Cortex of kidney (tissue), 1 donor: ENCODE measurements at places on chromosomes 3 and 15.

- DNase-seq, result no peak
These were observed 127.2 kb downstream of the CD47 start for GRCh38 chr3:107963581-107963980.

- no peak for DNase-seq
These were observed 45.2 kb downstream of the RARB start for GRCh38 chr3:25473246-25473645.

DNA sequence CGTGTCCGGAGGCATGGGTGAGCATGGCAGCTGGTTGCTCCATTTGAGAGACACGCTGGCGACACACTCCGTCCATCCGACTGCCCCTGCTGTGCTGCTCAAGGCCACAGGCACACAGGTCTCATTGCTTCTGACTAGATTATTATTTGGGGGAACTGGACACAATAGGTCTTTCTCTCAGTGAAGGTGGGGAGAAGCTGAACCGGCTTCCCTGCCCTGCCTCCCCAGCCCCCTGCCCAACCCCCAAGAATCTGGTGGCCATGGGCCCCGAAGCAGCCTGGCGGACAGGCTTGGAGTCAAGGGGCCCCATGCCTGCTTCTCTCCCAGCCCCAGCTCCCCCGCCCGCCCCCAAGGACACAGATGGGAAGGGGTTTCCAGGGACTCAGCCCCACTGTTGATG lies 49.5 kb downstream of the PGPEP1L start:
- no peak for DNase-seq

GRCh38 chr3:125608419-125608818 lies 13.1 kb upstream of the OSBPL11 start:
- DNase-seq, result no peak

- DNase-seq, result no peak
These were observed 91.5 kb upstream of the CHD2 start for GRCh38 chr15:92808598-92809063.

- no peak for DNase-seq
These were observed 70.7 kb downstream of the CYP19A1 start for GRCh38 chr15:51267703-51268083.

DNA sequence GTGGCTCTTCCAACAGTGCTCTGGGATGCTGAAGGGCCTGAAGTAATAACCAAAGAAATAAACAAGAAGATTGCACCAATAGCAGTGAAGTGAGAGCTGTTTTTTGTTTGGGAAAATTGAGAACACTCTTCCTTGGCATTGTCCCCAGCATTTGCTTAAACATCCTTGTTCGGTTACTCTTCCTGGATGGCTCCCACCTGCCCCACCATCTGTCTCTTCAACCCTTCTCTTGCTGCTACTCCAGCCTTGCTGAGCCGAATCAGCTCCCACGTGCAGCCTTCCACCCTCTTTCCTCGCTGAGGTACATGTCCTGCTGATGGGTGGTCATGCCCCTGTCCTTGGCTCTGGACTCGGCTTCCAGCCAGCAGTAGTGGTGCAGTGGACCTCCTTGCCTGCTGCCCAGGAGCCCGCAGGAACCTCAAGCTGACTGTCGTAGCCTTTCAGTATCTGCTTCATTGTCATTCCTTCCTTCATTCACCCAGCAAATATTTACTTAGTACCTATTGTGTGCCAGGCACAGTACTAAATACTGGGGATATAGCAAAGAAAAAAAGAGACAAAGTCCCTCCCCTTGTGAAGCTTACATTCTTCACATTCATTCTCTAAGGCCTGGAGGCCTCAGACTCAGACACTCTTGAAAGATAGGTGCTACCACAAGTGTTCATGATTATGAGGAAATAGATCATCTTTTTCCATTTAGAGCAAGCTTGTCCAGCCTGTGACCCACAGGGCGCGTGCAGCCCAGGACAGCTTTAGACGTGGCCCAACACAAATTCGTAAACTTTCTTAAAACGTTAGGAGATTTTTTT lies 17.1 kb upstream of the VILL start:
- DNase-seq, result no peak

DNA sequence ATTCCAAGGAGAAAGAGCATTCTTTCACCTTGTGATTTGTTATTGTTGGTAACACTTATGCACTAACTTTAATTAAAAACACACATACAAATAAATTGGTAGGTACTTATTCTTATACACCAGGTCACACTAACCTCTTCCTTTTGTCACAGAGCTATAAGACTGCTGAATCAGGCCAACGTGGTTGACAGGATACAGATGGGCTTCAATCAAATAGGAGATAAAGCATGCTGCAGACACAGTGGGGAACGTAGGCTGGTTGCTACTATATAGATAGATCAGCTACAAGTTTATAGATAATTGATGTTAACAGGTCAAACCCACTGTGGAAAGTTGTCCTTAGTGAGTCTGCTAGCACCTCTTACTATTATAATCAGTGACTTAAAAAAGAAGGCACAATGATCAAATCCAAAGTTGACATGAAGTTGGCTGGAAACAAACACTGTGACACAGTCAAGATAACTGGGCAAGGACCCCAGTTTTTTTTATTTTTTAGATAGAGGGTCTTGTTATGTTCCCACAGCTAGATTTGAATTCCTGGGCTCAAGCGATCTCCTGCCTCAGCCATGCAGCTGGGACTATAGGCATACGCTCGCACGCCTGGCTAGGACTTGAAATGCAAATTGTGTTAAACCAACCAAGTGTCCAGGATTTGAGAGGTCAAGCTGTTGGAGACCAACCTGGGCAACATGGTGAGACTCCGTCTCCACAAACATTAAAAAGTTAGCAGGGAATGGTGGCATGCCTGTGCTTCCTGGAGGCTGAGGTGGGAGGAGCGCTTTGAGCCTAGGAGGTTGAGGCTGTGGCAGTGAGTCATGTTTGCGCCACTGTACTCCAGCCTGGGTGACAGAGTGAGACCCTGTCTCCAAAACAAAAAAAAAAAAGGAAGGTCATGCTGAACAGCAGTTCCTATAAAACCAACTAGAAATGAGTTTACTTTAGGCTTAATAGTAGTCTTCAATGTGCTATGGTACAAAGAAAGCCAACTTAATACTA lies 97.9 kb upstream of the MEX3B start:
- DNase-seq, result no peak

DNA sequence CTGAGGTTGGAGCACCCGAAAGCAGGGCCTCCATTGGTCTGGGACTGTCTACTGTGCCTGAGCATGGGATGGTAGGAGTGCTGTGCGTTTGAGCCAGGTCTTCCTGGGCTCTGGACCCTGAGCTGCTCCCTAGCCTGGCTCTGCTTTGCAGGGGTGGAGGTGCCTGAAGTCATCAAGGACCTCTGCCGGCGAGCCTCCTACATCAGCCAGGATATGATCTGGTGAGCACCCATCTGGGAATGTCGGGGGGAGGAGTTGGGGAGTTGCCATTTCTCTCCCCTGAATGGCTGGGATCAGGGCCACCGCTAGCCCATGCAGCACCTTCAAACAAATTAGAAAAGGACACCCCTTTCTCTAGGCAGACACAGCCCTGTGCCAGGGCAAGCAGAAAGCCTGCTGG lies 20.7 kb downstream of the DUOX1 start:
- no peak for DNase-seq

- DNase-seq, result no peak
These were observed 705 bp downstream of the DLL4 start for GRCh38 chr15:40929660-40930429.

DNA sequence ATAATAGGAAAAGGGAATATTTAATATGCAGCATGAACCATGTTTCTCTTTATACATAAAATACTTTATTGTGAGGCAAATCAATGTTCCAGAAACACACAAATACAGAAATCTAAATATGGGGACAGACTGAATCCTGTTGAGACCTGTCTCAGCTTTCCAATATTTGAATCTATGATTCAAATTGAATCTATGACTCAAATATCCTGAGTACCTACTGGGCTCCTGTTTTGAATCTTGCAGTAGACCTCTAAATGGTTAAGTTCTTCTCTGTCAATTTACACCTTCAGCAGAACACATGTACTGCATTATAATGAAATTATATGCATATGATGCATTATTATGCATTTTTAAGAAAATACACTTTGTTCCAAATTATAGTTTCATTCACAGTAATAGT lies 143.2 kb upstream of the PLXND1 start:
- DNase-seq, result no peak

DNA sequence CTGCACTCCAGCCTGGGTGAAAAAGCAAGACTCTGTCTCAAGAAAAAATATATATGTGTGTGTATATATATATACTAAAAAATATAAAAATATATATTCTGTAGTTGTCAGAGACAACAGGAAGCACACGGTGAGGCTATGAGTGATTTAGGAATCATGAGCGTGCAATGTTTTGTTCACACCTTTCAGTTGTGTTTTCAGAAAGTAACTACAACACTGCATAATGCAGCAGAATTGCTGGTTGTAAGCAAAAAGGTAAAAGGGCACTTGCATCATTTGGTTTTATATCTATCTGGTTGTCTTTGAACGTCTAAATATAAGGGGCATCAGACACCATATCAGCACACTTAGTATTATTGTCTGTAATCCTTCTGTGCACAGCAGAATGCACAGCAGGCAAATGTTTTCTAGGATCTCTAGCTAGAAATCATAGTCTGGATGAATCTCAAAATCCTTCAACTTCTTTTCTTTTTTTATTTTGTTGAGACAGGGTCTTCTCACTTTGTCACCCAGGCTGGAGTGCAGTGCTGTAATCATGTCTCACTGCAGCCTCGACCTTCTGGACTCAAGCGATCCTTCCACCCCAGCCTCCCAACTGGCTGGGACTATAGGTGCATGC lies 44.8 kb downstream of the CCR3 start:
- DNase-seq, result no peak

DNA sequence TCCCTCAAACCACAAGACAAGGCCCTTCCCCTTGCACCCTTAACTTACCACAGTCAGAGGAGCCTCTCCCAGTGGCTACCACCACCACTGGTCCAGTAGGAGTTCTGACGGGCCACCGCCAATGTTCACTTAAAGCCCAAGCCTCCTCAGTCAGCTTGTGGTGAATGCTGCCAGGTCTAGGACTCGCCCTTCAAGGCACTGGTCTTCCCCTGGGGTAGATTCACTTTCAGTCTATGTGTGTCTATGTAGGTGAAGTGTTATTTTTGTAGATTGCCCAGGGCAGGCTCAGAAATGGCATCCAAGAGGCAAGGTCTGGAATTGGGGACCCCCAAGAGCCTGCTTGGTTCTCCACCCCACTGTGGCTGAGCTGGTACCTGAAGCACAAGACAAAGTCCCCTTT lies 15.4 kb upstream of the CASR start:
- no peak for DNase-seq

DNA sequence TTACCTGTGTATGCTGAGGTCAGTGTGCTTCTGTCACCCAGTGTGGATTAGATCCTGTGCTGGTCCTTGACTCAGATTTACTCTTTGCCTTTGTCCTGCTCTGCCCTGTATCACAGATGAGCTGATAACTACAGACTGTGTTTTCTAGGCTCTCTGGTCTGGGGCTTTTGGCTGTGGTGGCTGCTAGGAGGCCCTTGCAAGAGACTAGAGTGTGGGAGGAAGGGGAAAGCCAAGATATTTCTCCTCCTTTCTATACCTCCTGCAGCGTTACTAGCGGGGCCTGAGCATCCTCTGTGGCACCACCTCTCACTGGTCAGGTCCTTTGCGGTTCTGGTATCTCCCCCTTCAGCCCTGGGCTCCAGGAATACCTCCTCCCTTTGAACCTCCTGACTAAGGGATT lies 282.3 kb upstream of the TBC1D5 start:
- no peak for DNase-seq

DNA sequence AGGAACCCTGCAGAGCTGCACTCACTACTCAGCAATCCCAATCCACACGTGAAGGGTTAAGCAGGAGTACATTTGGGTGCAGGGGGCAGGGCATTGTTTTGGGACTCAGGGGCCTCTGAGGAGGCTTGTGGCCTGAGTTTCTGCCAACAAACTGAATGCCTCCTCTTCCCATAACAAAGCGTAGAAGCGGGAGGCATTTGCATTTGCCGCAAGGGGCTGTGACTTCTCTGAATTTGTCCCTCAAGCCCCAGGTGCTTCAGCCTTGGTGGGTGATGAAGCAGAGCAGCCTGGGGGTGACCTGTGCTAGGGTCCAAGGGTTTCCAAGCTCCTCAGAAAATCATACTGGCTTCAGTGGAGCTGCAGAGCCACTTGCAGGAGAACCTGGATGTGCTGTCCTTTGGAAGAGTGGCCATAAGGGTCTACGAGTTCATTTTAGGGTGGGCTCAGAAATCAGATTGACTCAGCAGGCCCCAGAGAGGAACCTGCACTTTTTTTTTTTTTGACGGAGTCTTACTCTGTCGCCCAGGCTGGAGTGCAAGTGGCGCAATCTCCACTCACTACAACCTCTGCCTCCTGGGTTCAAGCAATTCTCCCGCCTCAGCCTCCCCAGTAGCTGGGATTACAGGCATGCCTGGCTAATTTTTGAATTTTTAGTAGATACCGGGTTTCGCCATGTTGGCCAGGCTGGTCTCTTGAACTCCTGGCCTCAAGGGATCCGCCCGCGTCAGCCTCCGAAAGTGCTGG lies 1.4 kb upstream of the RPSA start:
- no peak for DNase-seq

DNA sequence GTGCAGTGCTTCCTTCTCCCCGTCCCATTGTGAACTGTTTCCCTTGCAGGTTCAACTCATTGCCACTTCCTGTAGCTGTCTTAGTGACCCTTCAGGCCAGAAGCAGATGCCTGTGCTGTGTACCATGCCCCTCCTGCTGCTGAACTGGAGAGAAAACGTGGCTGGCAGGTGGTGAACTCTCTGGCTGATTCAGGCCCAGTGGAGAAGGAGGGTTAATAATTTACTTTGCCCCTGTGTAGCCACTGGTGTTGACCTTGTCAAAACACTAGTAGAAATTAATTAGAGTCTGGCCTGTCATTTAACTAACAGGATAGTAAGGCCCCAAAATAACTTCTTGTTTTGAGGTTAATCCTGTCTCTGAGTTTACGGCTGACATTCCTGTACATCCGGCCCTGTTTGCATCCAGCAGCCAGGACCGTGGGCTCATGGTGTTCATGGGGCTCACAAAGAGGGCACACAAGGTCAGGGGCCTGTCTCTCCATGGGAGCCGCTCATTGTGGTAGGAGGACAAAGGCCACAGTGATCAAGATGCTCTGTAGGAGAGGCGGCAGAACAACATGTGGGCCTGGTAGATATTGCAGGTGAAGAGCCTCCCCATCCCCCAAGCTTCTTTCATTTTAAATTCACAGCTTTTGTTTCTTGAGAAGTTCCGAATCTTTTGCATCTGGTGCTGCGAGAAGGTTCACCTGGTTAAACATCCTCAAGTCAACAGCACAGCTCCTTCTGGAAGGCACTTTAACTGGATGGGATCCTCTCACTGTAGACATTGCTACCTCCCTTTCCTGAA lies 101.6 kb downstream of the CGNL1 start:
- no peak for DNase-seq

DNA sequence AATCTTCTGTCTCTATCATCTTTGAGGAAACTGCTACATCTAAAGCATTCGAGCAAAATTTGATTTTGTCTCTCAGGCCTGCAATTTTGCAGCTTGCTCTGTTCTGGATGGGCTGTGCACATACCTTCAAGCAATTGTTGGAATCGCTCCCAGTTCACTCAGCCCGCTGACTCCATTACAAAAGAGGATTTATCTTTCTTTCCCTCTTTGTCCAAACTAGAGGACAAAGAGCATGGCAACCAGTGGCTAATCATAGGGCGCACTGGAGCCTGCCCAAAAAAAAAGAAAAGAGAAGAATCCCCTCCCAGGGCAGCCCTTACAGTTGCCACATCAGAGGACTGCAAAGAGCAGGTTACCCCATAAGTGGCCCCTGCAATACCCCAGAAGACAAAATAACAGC lies 49.0 kb upstream of the DUT start:
- DNase-seq, result no peak
